Activated CD4-positive, alpha-beta T cell treated with anti-CD3 and anti-CD28 coated beads for 24 hours (primary cell): ENCODE measurements at places on chromosomes 11 and 22.

- DNase-seq: no peak
Observed at GRCh38 chr11:113247221-113247620, 67.2 kb upstream of the TTC12 start.

DNA sequence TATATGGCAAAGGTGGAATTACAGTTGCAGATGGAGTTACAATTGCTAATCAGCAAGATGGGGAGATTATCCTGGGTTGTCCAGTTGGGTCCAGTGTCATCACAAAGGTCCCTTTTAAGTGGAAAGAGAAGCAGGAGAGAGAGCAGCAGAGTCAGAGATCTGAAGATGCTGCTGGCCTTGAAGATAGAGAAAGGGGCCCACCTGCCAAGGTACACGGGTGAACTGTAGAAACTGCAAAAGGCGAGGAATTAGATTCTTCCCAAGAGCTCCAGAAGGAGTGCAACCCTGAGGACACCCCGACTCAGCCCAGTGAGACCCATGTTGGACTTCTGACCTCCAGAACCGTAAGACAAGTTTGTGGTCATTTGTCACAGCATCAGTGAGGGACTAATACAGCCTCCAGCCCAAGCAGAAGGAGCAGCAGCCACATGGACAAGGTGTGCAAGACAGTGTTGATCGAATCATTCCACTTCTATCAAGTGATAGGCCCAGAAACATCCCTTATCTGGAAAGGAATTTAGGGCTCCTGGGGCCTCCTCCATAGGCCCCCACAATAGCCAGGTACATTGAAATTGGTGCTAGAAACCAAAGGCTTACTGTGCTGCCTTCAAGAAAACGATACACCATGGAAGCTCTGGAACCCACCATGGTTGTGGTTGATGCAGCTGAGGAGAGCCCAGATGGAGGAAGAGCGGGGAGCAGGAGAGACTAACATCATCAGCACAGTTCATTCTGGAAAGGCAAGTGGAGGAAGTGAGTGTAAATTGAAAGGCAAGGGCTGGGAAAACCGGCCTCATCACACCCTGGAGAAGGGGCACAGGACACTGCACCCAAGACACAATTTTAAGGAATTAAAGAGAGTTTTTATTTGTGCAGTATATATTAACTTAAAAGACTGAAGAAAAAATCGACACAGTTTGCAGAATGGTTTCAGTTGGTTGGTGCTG, 23.3 kb downstream of the SNAP29 start:
- DNase-seq: no peak

- DNase-seq: no peak
Observed at GRCh38 chr11:113664069-113664980, 41.8 kb downstream of the TMPRSS5 start.

DNA sequence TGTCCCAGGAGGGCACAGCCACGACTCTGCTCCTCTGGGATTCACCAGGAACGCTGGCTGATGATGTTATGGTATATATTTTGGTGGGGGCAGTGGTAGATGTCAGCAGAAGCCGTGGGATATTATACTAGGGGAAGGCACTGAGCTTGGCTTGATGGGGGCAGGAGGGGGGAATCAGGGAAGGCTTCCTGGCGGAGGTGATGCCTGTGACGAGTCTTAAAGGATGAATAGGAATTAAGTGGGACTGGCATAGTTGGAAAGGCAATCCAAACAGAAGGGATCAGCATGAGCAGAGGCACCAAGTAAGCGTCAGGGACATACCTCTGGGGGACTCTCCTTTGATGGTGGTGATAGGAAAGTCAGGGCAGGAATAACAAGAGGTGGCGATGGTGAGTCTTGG, 47.6 kb downstream of the TP53I11 start:
- no peak for DNase-seq

DNA sequence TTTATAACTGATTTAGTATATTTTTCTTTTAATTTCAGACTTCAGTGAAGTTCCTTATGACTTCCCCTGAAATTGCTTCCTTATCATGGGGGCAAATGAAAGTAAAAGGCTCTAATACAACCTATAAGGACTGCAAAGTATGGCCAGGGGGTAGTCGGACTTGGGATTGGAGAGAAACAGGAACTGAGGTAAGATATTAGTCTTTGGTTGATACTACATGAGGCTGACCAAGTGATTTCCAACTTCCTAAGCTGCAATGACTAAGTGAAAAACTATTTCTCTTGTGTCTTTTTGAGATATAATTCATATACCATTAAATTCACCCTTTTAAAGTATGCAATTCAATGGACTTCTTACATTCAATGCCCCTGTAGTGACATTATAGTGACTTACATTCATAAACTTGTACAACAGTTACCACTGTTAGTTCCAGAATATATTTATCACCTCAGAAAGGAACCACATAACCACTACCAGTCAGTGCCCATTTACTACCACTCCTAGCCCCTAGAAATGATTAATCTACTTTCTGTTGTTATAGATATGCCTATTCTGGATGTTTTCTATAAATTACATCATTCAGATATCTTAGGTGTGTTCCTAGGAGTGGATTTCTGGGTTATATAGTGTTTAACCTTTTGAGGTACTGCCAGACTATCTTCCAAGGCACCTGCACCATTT, 21.6 kb downstream of the AAMDC start:
- no peak for DNase-seq

GRCh38 chr22:29311464-29312217, 3.9 kb downstream of the RASL10A start:
- DNase-seq: no peak

- no peak for DNase-seq
Observed at GRCh38 chr11:87970762-87971161, 204.5 kb downstream of the RAB38 start.

DNA sequence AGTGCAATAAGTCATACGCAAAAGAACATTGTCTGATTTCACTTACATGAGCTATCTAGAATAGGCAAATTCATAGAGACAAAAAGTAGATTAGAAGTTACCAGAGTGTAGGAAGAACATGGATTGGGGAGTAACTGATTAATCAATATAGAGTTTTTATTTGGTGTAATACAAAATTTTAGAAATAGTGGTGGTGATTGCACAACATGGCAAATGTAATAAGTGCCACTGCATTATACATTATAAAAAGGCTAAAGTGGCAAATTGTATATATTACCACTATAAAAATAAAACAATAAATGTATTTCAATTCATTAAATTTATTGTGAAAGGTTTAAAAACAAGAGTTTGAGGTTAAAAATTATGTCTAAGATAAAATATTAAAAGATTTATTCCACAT, 8.7 kb upstream of the OR51B4 start:
- DNase-seq: no peak

DNA sequence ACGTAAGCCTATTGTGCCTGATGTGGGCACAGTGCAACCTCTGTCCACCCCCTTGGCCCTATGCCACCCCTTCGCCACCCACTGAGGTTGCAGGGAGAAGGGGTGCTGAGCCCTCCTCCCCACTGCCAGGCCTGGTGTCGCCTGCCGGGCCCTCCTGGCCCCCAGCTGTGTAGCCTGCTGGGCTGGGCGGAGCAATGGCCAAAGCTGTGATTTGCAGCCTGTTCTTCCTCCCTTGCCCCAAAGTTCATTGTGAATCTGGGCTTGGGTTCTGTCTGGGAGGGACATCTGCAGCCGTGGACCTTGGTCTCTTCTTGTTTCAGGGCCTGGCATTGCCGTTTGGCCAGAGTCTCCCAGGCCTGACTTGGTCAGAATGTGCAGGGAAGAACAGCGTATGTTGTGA, 121.9 kb downstream of the PKNOX2 start:
- no peak for DNase-seq

DNA sequence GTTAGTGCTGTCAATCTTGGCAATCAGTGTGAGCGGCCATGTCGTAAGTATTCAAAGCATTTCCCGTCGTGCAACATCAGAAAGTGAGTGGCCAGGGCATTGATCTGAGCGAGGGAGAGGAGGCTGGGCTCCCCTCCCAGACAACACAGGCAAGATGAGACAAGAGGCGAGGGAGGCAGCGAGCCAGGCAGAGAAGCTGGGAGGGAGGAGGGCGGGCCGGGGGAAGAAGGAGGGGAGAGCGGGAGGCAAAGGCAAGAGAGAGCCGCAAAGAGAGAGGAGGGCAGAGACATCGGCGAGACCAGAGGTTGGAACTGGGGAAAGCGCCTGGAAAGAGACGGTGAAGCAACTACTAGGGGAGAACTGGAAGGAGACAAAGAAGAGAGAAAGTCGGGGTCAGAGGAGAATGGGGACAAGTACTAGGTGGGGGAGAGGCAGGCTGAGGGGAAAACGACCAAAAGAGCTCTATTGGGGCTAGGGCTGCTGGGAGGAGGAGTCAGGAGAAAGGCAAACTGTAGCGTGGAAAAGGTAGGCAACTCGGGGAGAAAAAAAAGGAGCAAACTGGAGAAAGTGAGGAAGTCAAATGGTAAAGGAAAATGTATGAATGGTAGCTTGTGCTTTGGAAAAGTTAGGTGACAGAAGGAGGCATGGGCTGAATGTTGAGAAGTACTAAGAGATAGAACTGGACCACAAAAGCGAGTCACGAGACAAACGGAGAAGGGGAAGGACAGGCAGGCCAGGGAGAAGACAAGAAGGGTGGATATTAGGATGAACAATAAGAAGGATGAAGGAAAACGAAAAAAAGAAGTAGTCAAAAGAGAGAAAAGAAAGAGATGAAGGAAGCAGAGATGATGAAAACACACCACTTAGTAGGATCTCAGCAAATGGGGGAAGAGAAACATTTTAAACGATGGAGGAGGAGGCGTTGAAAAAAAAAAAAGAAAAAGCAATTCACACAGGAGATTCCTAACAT, 130.5 kb upstream of the C11orf58 start:
- DNase-seq: no peak

DNA sequence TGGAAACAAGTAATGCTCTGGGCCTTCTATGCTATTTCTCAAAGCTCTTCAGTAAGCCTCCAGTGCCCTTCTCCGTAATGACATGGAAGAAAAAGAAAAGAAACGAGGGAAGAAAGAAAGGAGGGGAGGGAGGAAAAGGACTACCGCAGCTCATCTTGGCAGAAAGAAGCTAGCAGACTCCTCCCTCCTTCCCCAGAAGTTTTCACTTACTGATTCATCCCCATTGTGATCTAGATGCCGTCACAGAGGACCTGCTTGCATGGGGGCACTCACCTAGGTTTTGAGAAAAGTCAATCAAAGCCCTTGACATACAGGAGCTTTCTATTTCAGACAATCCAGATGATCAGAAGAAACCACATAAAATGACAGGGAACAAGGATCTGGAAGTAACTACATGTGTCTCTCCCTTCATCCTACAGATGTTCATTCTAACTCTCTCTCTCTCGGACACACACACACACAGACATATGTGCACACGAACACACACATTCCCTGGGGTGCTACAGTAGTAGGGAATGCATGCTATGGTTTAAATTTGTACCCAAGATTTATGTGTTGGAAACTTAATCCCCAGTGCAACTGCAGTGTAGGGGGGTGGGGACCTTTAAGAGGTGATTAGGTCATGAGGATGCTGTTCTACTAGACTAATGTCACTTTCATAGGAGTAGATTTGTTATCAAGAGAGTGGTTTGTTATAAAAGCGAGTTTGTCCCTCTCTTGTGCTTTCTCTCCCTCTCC, 37.6 kb upstream of the RCN1 start:
- DNase-seq: no peak

GRCh38 chr22:46085828-46086576, 64.3 kb upstream of the PPARA start:
- no peak for DNase-seq
